ENCODE measurements at places on chromosomes 3 and 15.

DNA sequence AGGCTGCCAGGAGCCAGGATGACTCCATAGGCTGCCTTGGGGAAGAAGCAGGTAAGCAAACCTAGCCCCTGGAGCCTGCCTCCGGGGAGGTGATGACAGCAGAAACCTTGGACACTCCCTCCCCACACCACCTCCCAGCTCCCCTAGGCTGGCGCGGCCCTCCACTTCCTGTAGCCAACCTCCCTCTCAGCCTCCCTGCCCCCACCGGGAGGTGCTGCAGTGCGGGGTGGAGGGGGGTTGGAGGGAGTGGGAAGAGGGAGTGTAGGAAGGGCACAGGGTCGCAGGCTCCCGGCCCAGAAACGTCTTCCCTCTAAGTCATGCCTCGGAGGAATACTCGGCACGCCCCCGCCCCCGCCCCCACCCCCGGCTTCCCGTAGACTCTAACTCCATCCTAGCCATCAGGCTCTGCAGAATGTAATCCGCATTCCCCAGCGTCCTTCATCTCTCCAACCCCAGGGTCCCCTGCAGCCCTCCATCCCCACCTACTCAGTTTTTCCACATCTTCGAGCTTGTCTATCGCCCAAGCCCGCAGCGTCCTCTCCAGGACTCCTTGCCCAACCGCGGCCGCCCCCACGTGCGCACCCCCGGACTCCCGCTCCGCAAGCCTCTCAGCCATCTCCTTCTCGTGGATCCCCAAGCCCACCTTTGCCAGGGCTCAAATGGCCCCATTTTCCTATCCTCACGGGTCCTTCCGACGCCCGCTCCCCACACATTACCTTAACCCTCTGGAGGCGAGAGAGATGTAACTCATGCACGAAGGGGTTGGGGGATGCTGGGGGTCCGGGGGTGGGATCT lies 528 bp downstream of the LPCAT4 start:
- DNase-seq: peak; percentile 63

- peak; percentile 81 for DNase-seq
These were observed 203.6 kb upstream of the MDFIC2 start for GRCh38 chr3:70516076-70516475.

DNA sequence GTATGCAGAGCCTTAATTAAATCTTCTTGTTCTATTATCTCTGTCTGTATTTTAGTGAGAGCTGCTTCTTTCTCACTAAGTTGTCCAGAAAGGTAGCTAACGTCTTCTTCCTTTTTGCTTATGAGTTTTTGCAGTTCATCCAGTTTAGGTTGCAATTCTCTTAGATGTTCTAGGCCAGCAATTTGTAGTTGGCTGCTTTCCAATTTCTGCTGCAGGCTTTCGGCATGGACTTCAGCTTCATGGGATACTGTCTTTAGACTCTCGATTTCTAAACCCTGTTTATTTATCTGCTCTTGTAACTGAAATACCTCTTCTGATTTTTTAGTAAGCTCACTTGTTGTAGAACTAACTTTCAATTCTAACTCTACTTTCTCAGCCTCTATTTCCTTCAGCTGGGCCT lies 35.5 kb upstream of the HCLS1 start:
- no peak for DNase-seq

DNA sequence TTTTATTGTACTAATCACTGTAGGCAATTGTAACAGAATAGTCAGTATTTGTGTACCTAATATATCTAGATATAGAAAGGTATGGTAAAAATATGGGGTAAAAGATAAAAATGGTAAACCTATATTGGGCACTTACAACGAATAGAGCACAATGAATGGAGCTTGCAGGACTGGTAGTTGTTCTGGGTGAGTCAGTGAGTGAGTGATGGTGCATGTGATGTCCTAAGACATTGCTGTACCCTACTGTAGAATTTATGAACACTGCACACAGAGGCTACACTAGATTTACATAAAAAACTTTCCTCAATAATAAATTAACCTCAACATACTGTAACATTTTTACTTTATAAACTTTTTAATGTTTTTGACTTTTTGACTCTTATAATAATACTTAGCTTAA lies 274.3 kb upstream of the PPP2R3A start:
- no peak for DNase-seq

- DNase-seq: no peak
These were observed 42.2 kb upstream of the MRPS22 start for GRCh38 chr3:139301654-139302053.

- no peak for DNase-seq
These were observed 25.6 kb upstream of the ARL8B start for GRCh38 chr3:5096336-5097008.

DNA sequence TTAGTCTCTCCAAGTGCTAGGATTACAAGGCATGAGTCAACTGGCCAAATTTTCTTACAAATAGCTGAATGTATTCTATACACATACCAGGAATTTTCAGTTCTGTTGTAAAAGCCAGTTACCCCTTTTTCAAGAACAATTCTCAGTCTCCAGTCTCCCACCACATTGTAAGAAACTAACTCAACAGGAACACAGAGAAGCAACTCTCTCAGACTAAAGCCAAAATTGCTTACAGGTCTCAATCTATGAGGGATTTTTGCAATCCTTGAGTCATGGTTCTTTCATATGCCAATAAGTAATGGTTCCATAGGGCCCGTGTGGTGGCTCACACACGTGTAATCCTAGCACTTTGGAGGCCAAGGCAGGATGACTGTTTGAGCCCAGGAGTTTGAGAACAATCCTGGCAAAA lies 8.5 kb downstream of the IP6K2 start:
- no peak for DNase-seq

GRCh38 chr3:14775563-14775962 lies 43.2 kb upstream of the FGD5 start:
- no peak for DNase-seq

DNA sequence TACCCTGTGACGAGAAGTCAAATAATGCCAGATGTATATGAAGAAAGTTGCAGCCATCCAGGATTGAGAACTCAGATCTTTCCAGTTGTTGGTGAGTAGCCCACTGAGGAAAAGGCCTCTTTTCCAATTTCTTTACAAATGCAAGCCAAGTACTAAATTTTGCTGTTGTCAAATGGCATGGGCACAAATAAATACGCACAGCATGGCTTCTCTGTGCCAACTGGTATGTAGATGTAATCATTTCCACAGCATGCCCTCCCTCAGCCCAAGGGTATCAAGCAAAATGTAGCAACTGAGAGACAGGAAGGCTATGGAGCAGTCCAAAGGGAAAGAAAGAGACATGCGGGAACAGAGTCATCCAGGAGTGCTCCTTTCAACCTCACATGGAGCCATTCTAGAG lies 105.4 kb downstream of the FGF12 start:
- no peak for DNase-seq

Data from NCI-H524 (cell line).